WTC11 (cell line): ENCODE measurements at places on chromosomes 2 and 18.

DNA sequence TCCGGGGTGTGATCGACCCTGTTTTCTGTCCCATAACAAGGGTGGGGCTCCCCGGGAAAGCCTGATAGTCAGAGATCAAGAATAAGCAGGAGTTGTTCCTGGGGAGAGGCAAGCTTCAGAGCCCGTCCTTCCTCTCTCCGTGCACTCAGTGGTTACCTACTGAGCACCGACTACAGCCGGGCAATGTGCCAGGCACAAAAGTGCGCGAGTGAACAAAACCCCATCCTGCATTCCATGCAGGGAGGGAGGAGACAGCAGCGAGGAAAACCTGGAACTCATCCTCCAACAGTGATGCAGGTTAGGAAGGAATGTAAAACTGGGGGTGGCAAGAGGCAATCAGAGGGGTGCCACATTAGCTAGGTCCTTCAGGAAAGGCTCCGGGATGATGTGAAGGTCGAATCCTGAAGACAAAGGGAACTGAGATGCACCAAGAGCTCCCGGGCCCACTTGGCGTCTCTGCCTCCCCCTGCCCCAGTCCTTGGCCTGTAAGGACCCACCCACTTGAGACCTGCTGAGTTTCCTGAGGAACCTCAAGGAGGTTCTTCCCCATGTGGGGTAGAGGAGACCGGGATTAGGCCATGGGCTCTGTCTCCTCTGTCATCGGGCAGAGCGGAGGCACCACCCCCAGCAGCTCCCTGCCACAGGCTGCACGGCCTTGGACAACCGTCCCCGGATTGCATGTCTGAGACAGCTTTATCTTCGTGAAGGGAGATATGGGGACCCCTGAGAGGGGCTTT is 198.2 kb downstream of the NDUFA10 start:
- H3K4me3 ChIP-seq, result no peak overlapping the region
- no peaks in the 10 kb centered on the region for H3K36me3 ChIP-seq
- no peak overlapping the region for H3K27ac ChIP-seq
- H3K4me1 ChIP-seq, result peaks cover 29% of the 10 kb centered on the region
- no peaks in the 10 kb centered on the region; the same call in 1 of the 2 replicates for H3K27me3 ChIP-seq

GRCh38 chr2:158815658-158816057 is 20.5 kb downstream of the DAPL1 start:
- H3K27ac ChIP-seq, result no peak overlapping the region
- H3K4me3 ChIP-seq, result no peak overlapping the region
- H3K4me1 ChIP-seq, result peaks cover 5% of the 10 kb centered on the region; the same call in 1 of the 2 replicates
- H3K27me3 ChIP-seq, result no peaks in the 10 kb centered on the region
- H3K36me3 ChIP-seq, result no peaks in the 10 kb centered on the region
- DNase-seq, result no peak

GRCh38 chr2:2732331-2733119 is 401.4 kb upstream of the MYT1L start:
- no peak for DNase-seq
- no peaks in the 10 kb centered on the region; the same call in 1 of the 2 replicates for H3K27me3 ChIP-seq
- peaks cover 11% of the 10 kb centered on the region for H3K4me1 ChIP-seq
- H3K4me3 ChIP-seq, result no peak overlapping the region
- H3K36me3 ChIP-seq, result no peaks in the 10 kb centered on the region
- no peak overlapping the region for H3K27ac ChIP-seq

- H3K4me3 ChIP-seq, result no peak overlapping the region
- H3K27ac ChIP-seq, result no peak overlapping the region
- no peaks in the 10 kb centered on the region for H3K4me1 ChIP-seq
These were observed 184.0 kb downstream of the SCG2 start for GRCh38 chr2:223418131-223418530.

DNA sequence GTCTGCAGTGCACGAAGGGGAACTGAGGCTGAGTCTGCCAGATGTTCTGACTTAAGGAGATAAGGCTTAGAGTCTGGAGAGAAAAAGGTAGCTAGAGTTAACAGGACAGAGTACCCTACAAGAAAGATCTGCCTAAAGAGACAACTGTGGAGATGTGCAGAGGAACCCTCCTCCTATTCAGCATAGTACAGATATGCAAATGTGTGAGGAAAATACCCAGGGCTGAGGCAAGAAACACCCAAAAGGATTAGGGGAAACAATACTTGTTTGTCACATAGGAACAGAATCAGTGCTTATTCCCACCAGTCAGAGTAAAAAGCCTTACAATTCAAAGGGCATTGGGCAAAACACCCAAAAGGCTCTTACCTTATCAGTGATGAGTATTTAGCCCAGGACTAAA is 67.8 kb downstream of the SS18 start:
- H3K27ac ChIP-seq, result no peak overlapping the region
- peaks cover 16% of the 10 kb centered on the region for H3K4me1 ChIP-seq
- no peak for DNase-seq
- H3K27me3 ChIP-seq, result no peaks in the 10 kb centered on the region
- H3K36me3 ChIP-seq, result peaks cover 47% of the 10 kb centered on the region

GRCh38 chr18:48858676-48859075 is 92.1 kb downstream of the SMAD7 start:
- H3K4me3 ChIP-seq, result no peak overlapping the region
- no peaks in the 10 kb centered on the region for H3K27me3 ChIP-seq
- no peak for DNase-seq
- H3K27ac ChIP-seq, result no peak overlapping the region

- H3K4me3 ChIP-seq, result no peak overlapping the region
- no peaks in the 10 kb centered on the region for H3K36me3 ChIP-seq
- H3K4me1 ChIP-seq, result peaks cover 26% of the 10 kb centered on the region
- no peaks in the 10 kb centered on the region for H3K27me3 ChIP-seq
- no peak overlapping the region for H3K27ac ChIP-seq
These were observed 805.1 kb downstream of the RNF144A start for GRCh38 chr2:7722212-7722910.

DNA sequence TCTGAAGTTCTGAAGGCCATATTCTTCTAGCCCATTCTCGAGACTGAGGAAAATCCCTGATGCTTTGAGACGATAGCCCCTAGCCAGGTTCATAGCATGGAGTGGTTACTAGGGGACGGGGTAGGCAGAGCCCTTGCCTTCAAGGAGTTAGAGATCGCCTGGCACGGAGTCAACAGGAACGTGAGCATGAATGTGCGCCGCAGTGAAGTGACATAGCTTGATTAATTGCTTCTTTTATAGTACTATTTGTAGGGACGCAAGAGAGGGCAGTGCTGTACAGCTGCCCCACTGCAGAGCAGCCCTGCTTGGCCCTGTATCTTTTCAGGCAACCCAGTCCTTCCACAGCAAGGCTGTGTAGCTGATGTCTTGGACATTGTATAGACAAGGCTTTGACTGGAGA is 26.2 kb downstream of the HRH4 start:
- H3K27ac ChIP-seq, result no peak overlapping the region
- no peak overlapping the region for H3K4me3 ChIP-seq
- no peaks in the 10 kb centered on the region for H3K36me3 ChIP-seq
- DNase-seq, result no peak

DNA sequence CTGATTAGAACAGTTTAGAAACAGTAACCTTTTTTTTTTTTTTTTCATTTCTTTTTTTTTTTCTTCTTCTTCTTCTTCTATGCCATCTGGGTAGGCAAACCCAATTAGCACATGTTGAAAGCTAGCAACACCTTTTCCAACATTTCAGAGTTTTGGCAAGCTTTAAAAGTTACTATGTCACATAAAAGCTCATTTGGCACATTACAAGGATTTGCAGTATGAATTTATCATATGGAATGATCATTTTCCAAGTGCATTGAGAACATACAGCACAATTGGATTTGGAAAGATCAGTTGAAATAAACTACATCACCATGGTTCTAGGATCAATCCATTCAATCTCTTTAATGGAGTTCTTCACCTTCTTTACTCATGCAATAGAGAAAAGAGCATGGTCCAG is 847.0 kb downstream of the LRRTM4 start:
- no peak for DNase-seq
- peaks cover 22% of the 10 kb centered on the region for H3K4me1 ChIP-seq

DNA sequence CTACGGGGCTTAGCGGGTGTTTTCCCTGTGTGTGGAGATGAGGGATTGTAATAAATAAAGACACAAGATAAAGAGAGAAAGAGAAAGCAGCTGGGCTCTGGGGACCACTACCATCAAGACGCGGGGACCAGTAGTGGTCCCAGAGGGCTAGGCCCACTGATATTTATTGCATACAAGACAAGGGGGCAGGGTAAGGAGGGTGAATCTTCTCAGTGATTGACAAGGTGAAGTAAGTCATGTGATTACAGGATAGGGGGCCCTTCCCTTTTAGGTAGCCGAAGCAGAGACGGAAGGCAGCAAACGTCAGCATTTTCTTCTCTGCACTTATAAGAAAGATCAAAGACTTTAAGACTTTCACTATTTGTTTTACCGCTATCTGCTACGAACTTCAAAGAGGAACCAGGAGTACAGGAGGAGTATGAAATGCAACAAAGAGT is 4.5 kb upstream of the GAL3ST2 start:
- H3K27ac ChIP-seq, result no peak overlapping the region
- no peak for DNase-seq
- no peaks in the 10 kb centered on the region for H3K27me3 ChIP-seq
- H3K36me3 ChIP-seq, result no peaks in the 10 kb centered on the region
- H3K4me1 ChIP-seq, result peaks cover 12% of the 10 kb centered on the region

GRCh38 chr18:79935098-79935480 is 16.4 kb downstream of the SLC66A2 start:
- H3K36me3 ChIP-seq, result peaks cover 23% of the 10 kb centered on the region
- no peak overlapping the region for H3K4me3 ChIP-seq
- no peak for DNase-seq

GRCh38 chr2:65508225-65508624 is 75.8 kb upstream of the SPRED2 start:
- H3K4me1 ChIP-seq, result peaks cover 12% of the 10 kb centered on the region
- no peak for DNase-seq
- no peak overlapping the region for H3K27ac ChIP-seq
- no peak overlapping the region for H3K4me3 ChIP-seq
- no peaks in the 10 kb centered on the region for H3K36me3 ChIP-seq

DNA sequence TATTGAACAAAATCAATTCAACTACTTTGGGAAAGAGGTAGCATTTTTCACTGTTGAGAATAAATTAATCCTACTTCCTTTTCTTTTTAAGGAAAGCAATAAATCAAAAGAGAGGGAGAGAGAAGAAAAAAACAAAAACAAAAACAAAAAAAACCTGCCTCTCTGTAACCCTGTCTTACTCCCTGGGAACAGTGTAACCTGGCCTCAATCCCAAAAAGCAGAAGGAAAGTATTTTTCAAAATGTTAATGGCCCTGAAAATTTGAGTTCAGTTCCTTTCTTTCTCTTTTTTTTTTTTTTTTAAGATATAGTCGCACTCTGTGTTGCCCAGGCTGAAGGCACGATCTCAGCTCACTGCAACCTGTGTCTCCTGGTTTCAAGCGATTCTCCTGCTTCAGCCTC is 35.9 kb downstream of the RHOB start:
- H3K27ac ChIP-seq, result no peak overlapping the region
- peaks cover 13% of the 10 kb centered on the region for H3K27me3 ChIP-seq
- peaks cover 9% of the 10 kb centered on the region for H3K4me1 ChIP-seq
- H3K4me3 ChIP-seq, result no peak overlapping the region

DNA sequence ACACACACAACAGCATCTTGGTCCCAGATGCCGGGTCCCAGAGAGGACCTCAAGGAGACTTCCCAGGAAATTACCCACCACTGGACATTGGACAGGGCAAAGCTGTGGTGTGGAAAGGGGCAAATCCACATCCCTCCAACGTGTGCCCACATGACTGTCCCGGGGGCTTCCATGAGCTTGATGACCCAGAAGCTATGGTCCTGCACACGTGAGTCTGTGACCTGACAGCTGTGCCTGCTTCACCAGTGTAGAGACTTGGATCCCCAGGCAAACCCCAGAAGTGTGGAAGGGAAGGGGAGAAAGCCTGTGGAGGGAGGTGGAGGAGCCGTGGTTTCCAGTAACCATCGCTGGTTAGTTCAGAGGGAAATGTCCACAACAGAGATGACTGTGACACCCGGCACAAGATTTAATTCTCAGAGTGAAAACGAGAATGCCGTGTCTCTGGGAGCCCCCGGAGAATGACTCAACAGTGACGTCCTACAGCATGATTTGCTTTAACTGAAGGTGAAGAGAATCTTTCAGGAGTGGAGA is 19.1 kb upstream of the GPR55 start:
- H3K27me3 ChIP-seq, result no peaks in the 10 kb centered on the region
- no peak overlapping the region for H3K4me3 ChIP-seq
- no peaks in the 10 kb centered on the region for H3K36me3 ChIP-seq
- H3K4me1 ChIP-seq, result 0 out of 2 replicates have a peak, but pooled peaks cover 3% of the 10 kb centered on the region
- DNase-seq, result no peak
- H3K27ac ChIP-seq, result no peak overlapping the region
